ENCODE measurements at places on chromosomes 7 and 10. TPM values are rescaled to one million over a fixed set of nuclear protein-coding genes. Genes with fewer than 3 reads are reported as not detected.

UCMA gene
- not detected for total RNA-seq

C10orf62 gene
- total RNA-seq: not detected

ZC3HAV1L gene
- 14.9 TPM for total RNA-seq

PTN gene
- not detected for total RNA-seq

CAV2 gene
- not detected for total RNA-seq

CALML5 gene
- not detected for total RNA-seq

HKDC1 gene
- total RNA-seq: 10.0 TPM

LDB3 gene
- 0.10 TPM for total RNA-seq

GLI3 gene
- 0.12 TPM for total RNA-seq

PHKG1 gene
- total RNA-seq: 1.0 TPM

EBF3 gene
- not detected for total RNA-seq

SLC4A2 gene
- total RNA-seq: 106 TPM

SMO gene
- not detected for total RNA-seq

MBL2 gene
- total RNA-seq: not detected

- no peak for DNase-seq
Measured at GRCh38 chr7:100544967-100545359, 6.0 kb downstream of the AGFG2 start.

DNA sequence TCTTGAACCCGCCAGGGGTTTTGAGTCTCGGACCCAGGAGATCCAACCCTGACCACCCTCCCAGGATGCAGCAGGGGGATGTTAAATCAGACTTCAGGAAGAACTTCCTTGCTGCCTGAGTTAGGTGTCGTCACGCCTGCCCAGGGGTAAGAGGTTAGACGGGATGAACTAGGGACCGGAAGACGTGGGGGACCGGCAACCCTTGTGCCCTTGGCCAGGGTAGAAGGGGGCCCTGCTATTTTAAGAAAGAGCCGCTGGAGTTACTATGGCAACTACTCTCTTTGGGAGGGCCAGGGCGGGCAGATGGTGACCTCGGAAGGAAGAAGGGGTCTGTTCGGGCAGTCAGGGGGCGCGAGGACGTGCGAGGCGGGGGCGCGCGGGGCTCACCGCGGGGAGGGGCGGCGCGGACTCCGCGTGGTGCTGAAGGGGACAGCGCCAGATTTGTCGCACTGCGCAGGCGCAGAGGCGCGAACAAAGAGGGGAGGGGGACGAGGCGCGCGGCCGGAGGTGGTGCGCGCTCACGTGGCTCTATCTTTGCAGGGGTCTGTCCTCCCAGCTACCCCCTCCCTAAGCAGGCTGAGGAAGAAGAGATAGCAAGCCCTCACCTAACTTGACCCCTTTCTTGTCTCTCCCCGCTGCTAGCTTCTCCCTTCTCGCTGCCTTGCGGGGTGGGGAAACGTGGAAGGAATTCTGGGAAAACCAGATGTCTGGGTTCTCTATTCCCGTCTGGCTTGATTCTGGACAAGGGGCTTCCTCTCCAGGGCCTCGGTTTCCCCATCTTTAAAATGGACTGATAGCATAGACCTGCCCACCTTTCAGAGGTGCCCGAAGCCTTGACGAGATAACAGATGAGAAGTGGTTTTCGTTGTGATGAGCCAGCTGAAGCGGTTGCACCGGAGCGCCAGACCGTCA lies 940 bp upstream of the PSD start:
- DNase-seq: peak; percentile 81

GRCh38 chr7:28005075-28005846 lies 175.3 kb downstream of the JAZF1 start:
- no peak for DNase-seq

DNA sequence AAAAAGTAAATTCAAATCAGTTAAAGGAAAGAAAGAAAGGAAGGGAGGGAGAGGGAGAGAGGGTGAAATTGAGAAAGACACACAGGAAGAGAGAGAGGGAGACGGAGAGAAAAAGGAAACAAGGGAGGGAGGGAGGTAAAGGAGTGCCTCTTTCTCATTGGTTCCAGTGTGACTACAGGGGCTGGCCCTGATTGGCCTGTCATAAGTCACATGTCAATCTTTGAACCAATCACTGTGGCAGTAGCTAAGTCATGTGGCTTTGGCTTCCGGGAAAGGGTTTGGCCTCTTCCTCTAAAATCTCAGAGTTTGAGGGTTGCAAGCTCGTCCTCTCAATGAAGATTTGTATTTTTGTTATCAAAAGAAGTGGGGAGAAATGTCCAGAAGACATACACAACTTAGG lies 150.2 kb downstream of the RAB11FIP2 start:
- no peak for DNase-seq

DNA sequence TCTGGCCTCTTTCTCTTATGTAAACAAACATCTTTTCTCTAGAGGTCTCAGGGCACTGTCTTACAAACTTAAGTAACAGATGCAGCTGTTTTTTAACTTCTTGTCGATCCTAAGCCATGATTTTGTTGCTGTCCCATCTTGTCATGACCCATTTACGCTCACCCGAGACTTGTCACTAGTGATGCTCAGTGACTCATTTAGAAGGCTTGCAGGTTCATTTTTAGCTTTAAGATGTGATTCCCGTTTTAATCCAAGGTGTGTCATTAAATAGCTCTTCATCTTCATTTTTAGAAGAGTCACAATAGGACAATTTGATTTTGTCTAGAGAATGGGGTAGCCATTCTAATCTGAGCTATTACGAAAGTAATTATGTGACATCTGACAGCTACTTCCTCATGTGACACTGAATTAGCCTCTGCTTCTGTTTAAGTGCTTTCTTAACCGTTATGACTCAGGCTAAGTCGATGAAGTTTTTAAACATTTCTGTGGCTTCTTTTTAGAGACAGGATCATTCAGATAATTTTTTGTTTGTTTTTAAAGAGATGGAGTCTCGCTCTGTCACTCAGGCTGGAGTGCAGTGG lies 42.7 kb downstream of the SPDYE5 start:
- DNase-seq: no peak

DNA sequence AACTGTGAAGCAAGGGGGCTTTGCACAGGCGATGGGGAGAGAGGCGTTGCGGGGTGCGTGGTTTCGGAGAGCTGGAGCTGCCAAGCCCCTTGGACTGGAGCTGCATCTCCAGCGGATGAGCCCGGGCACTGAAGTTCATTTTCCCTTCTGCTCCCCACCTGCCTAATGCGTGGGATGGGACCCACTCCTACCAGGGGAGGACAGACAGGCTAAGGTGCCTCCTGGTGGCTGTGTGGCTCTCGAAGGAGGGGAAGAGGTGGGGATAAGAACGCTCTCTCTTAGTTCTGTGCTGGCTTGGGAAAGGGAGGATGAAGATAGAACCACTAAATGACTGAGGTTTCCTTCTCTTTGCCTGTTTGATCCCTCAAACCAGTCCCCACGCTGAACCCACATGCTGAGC lies 177.6 kb upstream of the PITRM1 start:
- DNase-seq: no peak

DNA sequence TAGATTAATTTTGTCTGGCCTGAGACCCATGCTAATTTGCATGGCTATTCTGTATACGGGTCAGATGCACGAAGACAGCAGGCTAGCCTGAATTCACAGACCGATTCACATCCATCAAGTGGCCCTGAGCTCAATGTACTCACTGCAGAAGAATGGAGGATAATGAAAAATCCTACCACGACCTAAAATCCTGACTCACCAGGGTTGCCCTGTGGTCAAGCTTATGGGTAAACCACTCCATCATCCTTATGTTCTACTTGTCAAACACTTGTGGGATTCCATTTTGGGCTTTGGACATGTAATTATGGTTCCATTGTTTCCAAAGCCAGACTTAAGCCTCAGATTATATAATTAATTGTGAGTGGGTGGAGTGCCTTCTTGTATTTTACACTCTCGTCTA lies 110.4 kb upstream of the ZNF438 start:
- no peak for DNase-seq

- no peak for DNase-seq
Measured at GRCh38 chr7:139883814-139884213, 54.8 kb downstream of the TBXAS1 start.

DNA sequence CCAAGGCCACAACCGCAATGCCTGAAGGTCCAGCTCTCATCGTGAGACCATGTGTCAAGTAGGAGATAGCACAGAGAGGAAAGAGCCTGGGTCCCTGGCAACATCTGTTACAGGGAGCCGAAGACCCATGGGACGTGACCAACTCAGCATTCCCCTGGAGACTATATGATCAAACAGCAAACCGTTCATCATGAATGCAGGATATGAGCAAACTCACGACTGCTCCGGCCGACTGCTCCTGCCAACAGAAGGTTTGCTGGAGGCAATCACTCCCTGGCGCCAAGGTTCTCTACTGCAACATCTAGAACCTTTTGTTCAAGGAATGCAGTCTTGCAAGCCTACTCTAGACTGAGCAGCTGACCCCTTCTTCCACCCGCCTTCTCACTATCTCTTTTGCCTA lies 114.3 kb downstream of the ALOX5 start:
- no peak for DNase-seq

- DNase-seq: no peak
Measured at GRCh38 chr7:40500219-40500618, 365.4 kb downstream of the SUGCT start.

GRCh38 chr7:81499262-81500116 lies 270.4 kb downstream of the HGF start:
- peak; percentile 9 for DNase-seq

DNA sequence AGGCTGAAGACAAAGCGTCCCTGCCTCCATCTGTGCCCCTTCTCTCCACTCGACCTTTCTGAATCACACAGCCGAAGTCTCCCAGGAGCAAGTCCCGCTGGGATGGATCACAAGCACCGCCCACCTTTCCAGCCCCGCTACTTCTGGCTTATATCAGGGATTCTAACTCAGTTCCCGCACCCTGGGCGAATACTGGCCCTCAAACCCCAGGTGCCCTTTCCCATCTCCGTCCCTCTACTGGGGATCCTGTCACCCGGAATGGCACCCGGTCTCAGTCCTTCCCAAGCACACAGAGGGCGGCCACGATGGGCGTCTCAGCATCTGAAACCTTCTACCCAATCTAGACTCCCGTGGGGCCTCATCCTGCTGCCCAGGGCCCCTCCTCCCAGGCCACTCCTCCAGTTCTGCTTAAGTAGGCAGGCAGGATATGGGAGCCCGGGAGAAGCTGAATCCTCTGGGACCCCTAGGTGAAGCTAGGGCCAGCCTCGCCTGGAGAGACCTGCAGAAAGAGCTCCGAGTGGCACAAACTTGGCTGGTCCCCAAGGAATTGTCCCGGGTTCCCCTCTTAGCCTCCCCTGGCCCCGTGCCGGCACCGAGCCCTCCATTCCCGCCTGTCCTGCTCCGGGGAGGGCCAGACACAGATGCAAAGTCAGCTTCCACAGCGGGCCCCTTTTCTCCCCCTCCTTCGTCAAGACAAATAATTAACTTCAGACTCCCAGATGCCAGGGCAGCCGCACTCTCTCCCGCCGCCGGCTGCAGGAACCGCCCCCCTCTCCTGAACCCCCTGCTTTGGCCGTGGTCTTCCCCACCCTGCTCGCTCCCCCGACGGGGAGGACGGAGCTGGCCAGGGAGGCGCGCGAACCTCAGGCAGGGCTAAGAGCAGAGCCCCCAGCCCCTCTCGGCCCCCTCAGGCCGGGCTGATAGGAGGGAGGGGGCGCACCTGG lies 612 bp downstream of the KCP start:
- no peak for DNase-seq

DNA sequence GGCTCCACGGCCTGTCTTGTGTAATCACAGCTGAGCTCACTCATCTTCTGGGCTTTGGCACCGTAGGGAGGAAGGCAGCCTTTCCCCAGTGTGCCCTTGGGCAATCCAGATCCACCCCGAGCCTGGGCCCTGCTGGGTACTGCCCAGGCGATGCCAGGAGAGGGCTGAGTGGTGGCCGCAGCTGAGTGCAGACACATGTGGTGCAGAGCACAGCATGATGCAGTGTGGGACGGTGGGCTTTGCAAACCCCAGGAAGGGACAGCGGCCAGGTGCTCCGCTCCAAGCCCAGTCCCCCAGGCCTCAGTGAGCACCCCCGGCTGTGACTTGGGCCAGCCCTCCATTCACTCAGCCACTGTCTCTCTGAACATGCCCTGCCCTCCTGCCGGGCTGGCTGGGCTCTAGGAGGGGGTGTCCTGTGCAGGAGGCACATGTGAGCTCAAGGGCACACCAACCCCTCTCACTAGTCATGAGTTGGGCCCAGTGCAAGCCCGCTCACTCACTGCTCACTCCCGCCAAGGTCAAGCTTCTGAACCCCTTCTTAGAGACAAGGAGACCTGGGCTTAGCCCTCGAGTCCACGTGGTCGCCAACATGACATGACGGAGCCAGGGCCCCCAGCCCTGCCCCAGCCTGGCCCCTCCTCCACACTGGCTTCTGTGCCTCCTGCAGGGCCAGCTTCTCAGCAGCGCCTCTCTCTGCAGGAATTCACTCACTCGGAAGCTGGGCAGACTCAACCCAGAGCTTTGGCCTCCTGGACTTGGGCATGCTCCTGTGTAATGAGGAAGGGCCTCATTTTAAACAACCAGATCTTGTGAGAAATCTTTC lies 77.5 kb upstream of the INSIG1 start:
- no peak for DNase-seq

- DNase-seq: no peak
Measured at GRCh38 chr7:106222545-106222944, 62.2 kb downstream of the NAMPT start.

- no peak for DNase-seq
Measured at GRCh38 chr7:34916267-34916666, 121.0 kb downstream of the DPY19L1 start.

GRCh38 chr10:81479316-81479715 lies 395.7 kb upstream of the NRG3 start:
- DNase-seq: no peak

DNA sequence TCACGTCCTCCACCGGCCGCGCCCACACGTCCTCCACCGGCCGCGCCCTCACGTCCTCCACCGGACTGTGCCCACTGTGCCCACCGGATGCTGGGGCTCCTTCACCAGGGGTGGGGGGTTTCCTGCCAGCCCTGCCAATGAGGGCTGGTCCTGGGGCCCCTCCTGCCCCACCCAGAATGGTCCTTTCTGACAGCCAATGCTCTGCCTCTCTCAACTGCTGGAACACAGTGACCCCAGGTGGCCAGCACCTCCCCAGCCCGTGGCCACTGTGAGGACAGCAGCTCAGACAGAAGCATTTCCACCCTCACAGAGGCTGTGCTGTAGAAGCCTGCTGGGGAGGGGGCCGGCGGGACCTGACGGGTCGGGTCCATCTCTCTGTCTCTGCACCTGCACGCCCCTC lies 90.1 kb upstream of the DNAAF5 start:
- peak; percentile 26 for DNase-seq

- DNase-seq: peak; percentile 42
Measured at GRCh38 chr7:70698219-70698832, 433.6 kb upstream of the GALNT17 start.

DNA sequence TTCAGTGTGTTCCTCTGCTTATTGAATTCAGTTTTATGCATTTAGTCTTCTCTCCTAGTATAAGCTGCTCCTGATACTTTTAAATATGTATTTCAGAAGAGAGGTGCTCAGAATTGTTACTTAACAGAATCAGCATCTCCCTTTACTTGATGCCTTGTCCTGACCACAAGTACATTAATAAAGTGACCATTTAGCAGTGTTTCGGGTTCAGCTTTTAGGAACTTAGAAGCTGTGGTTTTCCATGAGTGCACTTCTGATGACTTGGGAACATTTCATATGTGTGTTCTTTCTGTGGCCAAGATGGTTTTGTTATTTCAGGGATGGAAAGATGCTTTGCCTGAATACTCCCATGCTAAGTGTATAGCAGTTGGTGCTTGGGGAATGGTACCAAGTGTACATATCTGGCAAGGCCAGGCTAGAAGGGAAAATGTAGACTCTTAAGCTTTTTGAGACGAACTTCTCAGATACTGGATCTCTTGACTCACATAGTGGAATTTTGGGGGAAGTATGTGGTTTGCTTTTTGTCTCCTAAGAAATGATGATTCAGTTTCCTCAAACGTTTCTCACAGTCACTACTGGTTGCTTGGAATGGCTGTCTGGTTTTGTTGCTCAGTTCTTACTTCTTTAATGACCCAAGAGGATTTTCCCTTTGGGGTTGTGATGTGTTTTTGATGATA lies 17.2 kb downstream of the SGPL1 start:
- DNase-seq: no peak

Measured in activated CD4-positive, alpha-beta T cell treated with anti-CD3 and anti-CD28 coated beads, Interleukin-2, amount 10 ng/mL, durations not matched to agents 7 days and 5 days (primary cell).